ENCODE measurements at places on chromosomes 7 and 10.

- no peaks in the 10 kb centered on the region for H3K4me1 ChIP-seq
- no peaks in the 10 kb centered on the region for H3K27me3 ChIP-seq
- H3K36me3 ChIP-seq = no peaks in the 10 kb centered on the region
- DNase-seq = no peak
- no peak overlapping the region for H3K27ac ChIP-seq
- H3K4me3 ChIP-seq = no peak overlapping the region
These were observed 525.1 kb downstream of the KIF20B start for GRCh38 chr10:90226517-90226916.

- H3K4me3 ChIP-seq = no peak overlapping the region
- no peaks in the 10 kb centered on the region for H3K4me1 ChIP-seq
- H3K36me3 ChIP-seq = no peaks in the 10 kb centered on the region
- DNase-seq = no peak
- no peak overlapping the region for H3K27ac ChIP-seq
- H3K27me3 ChIP-seq = no peaks in the 10 kb centered on the region
These were observed 4.7 kb upstream of the HGF start for GRCh38 chr7:81774551-81774950.

DNA sequence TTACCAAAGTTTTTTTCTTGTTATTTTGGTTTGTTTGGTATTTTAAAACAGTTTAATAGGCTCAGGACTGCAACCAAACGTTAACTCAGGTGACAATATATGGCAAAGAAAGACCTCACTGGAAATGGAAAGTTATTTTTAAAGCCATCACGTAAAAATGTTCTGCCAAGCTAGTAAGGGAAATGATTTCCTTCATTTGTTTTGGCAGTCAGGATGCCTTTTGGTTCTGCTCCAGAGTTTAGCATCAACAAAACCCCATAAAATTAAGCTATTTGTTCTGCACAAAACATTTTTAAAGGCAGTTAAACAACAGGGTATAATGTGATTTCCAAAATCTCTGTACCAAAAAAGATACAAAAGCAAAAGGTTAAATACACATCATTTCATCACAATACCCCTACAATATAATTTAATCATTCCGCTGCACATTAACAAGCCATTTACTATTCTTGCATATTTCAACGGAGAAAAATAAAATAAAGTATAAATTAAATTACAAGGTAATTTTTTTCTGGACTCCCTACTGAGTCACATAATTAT, 172.4 kb downstream of the SEMA3E start:
- DNase-seq = no peak
- H3K4me3 ChIP-seq = no peak overlapping the region
- no peaks in the 10 kb centered on the region for H3K27me3 ChIP-seq
- H3K27ac ChIP-seq = no peak overlapping the region

GRCh38 chr7:137820677-137821420, 25.9 kb downstream of the DGKI start:
- H3K36me3 ChIP-seq = no peaks in the 10 kb centered on the region
- no peak overlapping the region for H3K4me3 ChIP-seq
- peaks cover 6% of the 10 kb centered on the region for H3K27me3 ChIP-seq
- peak; percentile 20 for DNase-seq
- H3K27ac ChIP-seq = no peak overlapping the region

DNA sequence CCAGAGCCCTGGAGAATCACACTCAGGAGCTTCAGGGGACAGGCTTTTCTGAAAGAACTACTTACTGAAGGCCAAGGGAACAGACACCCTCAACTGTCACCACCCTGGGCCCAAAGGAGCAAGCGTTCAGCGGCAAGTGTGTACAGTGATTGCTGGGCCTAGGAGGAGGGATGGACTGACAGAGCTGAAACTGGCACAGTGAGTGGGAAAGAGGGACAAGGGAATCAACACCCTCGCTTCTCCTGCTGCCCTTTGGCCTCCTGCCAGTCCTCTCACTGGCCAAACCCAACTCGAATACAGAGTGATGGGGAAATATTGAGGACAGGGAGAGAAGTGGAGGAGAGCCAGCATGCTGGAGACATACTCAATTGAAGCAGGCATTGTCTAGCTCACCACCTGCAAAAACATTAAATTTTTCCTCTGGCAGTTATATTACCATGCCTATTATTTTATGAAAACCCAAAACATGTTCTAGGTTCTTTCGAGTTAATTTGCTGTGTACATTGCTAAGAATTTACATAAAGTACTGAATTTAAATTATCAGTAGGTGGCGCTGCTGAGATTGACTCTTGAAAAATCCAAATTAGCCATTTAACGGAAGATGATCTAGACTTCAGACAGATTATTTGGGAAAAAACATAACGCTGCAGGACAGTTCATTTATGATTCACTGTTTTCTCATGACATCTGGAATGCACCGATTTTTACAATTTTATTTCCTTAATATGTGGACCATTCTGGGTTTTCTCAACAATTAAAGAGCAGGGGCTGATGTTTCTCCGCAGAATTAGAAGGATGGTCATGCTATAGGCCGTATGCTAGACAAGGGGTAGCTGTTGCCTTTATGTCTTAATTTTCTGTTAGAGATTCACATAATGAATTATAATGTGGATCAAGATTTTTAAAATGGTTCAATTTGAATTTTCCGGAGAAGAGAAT, 14.7 kb upstream of the TMEM236 start:
- H3K4me1 ChIP-seq = no peaks in the 10 kb centered on the region
- no peak overlapping the region for H3K27ac ChIP-seq
- no peak for DNase-seq
- H3K36me3 ChIP-seq = no peaks in the 10 kb centered on the region

DNA sequence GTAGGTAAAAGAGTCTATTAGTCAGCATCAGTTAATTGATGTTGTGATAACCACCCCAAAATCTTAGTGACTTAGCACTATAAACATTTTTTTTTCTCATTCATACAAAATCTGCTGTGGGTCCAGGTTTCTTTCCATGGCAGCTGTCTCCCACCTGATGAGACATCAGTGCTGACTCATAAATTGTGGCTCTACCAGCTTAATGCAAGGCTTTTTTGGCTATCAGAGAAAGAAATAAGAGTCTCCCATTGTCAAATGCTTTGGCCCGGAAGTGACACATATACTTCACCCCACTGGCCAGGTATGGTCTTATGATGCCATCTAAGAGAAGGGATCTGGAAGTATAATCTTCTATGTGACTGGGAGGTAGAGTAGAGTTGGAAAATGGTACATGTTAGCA, 14.5 kb downstream of the DNAJB9 start:
- H3K27me3 ChIP-seq = no peaks in the 10 kb centered on the region
- no peak for DNase-seq
- H3K4me1 ChIP-seq = no peaks in the 10 kb centered on the region
- no peak overlapping the region for H3K27ac ChIP-seq
- no peak overlapping the region for H3K4me3 ChIP-seq

Measured in colonic mucosa (tissue), 4 donors.